ENCODE measurements at places on chromosomes 6 and 20.

GRCh38 chr6:142676647-142677192 lies 268.3 kb downstream of the HIVEP2 start:
- DNase-seq = no peak

- DNase-seq = no peak
Measured at GRCh38 chr6:12149944-12150510, 137.9 kb downstream of the HIVEP1 start.

- no peak for DNase-seq
Measured at GRCh38 chr6:14068133-14068532, 49.4 kb upstream of the CD83 start.

DNA sequence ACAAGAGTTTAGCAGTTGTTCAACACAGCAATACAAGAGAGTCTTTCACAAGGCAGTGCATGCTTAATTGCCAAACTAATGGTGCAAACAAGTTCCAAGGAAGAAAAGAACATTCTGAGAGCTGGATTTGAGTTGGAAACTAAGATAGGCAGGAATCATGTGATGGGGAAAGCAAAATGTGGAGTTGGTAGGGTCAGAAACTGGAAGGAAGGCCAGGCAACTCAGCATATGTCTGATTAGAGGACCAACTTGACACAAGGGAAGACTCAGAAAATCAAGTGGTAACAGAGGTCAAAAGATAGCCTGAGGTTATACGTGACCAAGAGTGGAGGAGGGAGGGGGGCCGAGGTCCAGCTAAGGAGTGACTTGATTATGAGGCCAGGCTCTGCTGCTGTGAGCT lies 117.3 kb downstream of the SMLR1 start:
- no peak for DNase-seq

- DNase-seq = no peak
Measured at GRCh38 chr6:22036275-22036674, 260.6 kb downstream of the PRL start.

DNA sequence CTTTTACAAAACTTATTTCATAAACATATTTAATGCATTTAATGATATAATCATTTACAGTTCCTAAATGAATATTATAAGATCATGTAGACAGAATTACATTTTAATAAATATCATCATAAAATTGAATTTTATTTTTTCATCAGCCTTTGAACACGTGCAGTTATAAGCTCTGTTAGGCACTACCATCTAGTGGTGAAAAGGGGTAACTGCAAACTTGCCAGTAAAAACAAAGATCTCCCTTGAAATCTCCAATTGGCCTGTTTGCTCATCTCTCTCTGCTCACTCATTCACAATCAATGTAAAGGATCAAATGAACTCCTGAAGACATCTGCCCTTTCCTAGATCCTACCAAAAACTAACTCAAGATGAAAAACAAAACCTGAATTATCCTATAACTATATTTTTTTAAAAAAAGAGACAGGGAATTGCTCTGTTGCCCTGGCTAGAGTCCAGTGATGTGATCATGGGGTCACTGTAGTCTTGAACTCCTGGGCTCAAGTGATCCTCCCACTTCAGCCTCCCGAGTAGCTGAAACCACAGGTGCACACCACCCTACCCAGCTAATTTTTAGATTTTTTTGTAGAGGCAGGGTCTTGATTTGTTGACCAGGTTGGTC lies 31.7 kb downstream of the SAMHD1 start:
- no peak for DNase-seq

- no peak for DNase-seq
Measured at GRCh38 chr20:61271312-61272231, 19.5 kb downstream of the CDH4 start.

- no peak for DNase-seq
Measured at GRCh38 chr20:50472693-50473664, 37.2 kb upstream of the PTPN1 start.

- DNase-seq = no peak
Measured at GRCh38 chr6:34157236-34157830, 11.4 kb upstream of the GRM4 start.

- DNase-seq = no peak
Measured at GRCh38 chr20:43836790-43837189, 77.9 kb upstream of the TOX2 start.

DNA sequence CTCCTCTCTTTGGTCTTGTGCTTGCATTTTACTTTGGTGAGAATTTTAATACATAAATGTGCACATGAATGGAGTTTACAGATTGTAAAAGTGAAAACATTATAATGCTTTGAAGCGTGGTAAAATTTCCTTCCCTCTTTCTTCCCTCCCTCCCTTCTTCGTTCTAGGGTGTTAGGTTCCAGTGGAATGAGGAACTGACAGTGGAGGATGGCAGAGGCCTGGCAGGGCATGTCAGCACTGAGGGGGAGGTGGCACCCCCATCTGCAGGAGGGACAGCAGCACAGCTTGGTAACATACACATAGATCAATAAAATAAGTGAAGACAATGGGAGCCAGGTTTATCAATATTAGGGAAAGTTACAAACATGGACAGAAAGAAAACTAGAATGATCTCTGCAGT lies 47.5 kb downstream of the RNASET2 start:
- DNase-seq = no peak

DNA sequence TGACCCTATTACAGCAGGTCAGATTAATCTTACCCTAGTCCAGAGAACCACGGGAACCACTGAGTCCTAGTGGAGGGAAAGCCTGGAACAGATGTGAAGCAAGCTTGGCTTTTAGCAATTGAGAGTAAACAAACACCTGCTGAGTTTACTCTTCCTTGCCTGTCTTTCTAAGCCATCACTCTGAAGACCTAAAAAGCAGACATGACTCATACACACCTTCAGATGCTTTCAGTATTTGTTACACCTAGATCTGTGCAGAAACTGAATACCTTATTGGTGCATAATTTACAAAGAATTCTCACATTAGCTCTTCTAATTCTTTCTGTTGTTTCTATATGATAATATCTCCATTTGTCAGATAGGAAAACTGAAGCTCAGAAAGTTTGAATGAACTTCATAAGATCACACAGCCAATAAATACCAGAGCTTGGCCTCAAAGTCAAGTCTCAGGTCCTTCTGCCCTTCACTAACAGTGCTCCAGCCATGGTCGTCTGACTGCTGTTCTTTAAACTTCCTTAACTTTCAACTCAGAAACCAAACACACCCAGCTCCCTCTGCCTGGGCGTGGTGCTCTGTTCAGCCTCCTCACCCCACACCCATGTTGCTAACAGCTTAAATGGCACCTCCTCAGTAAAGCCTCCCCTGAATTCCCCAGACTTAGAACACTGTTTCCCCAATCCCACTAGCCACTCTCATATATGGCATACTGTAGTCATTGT lies 8.6 kb upstream of the GABBR1 start:
- no peak for DNase-seq

- DNase-seq = no peak
Measured at GRCh38 chr6:148530394-148530953, 187.8 kb downstream of the SASH1 start.

- DNase-seq = no peak
Measured at GRCh38 chr20:39646874-39647413, 684.8 kb downstream of the DHX35 start.

GRCh38 chr6:32166411-32167061 lies 2.1 kb downstream of the EGFL8 start:
- no peak for DNase-seq

DNA sequence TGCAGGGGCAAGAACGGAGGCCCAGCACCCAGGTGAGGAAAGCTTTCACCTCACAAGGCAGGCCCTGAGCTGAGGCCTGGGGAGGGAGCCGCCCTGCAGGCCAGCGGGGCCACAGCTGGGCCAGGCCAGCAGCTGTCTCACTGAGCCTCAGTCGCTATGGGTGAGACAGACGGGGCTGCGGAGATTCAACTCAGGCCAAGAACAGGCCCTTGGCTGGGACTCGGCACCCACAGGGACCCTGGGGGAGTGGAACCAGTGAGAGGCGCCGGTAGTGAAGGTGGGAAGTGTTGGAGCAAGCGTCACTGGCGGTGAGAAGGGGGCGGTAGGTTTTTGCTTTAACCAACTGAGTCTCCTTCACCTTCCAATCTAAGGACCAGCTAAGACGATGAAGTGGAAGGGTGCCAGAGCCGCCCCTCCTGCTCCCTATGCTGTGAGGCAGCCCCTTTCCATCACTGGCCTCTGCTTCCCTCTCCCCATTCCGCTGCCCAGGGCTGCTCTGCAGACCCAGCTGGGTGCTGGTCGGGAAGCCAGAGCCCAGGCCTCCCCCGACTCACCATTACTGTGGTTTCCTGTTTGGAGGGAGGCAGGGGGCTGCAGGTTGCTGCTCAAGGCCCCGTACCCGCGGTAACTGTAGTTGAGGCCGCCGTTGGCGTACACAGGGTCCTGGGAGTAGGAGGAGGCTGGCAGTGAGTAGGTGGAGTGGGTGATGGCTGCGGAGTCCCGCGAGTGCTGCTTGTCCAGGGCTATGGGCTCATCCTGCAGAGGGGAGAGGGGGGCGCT lies 93.7 kb downstream of the ASXL1 start:
- no peak for DNase-seq

GRCh38 chr20:23222531-23223200 lies 127.9 kb upstream of the NXT1 start:
- DNase-seq = no peak

GRCh38 chr20:37228082-37228481 lies 33.5 kb downstream of the GHRH start:
- no peak for DNase-seq

DNA sequence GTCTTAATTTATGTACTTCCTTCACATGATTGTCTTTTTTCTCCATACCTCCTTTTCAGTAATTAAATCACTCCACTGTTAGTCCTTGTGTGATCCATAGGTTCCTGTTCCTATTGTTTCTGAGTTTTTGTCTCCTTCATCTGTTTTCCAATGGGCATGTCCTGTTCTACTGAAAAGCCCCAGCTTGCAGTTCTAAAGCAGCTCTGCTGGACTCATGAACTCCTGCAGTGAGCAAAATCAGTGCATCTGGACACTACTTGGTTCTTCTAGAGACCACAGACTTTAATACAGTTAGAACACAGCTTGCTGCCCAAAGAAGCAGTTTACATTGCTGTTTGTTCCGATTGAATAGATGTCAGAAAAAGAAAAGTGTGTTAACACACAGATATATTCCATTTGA lies 593.3 kb upstream of the HS3ST5 start:
- DNase-seq = no peak

GRCh38 chr6:45469663-45470062 lies 91.9 kb upstream of the SUPT3H start:
- no peak for DNase-seq

GRCh38 chr20:46020555-46020954 lies 8.5 kb upstream of the SLC12A5 start:
- DNase-seq = no peak

DNA sequence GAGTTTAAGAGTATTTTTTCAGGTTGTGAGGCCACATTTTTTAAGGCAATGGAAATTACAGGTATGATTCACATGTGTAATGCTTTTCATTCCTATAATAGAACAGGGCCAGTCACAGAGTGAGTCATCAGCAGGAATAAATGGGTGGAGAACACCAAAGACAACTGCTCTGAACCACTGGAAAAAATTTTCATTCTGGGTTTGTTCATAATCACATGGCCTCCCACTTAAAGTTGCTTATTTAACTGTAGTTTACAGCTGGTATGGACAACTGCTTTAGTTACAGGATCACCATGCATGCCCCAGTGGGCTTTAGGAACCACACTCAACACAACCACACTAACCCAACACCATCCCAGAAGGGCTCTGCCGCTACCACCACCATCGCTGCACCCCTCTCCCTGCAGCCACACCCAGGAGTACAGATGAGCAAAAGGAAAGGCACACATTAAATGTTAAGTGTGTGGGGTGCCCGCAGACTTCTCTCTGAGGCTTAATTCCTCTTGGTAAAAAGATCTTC lies 107.0 kb upstream of the DST start:
- no peak for DNase-seq

GRCh38 chr20:61620174-61620573 lies 368.1 kb downstream of the CDH4 start:
- DNase-seq = no peak

GRCh38 chr20:6708010-6708409 lies 59.5 kb upstream of the BMP2 start:
- no peak for DNase-seq

- DNase-seq = no peak
Measured at GRCh38 chr20:62252342-62252966, 14.1 kb downstream of the OSBPL2 start.

DNA sequence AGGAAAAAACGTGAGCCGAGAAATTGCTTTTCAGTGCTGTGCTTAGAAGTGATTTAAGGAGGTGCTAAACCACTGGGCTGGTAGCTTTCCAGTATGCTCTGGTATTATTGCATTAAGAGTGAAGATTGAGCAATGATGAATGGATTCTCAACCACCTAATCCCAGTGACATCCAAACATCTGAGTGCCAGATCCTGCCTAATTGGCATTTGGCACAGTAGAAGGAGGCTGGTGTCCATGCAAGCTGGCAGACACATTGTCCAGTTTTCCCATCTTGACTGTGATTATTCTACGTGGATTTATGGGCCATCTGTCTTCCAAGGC lies 398.0 kb upstream of the PLCB4 start:
- DNase-seq = no peak

GRCh38 chr6:19988555-19988954 lies 151.4 kb downstream of the ID4 start:
- DNase-seq = no peak

GRCh38 chr6:148682990-148683389 lies 63.8 kb upstream of the UST start:
- no peak for DNase-seq

DNA sequence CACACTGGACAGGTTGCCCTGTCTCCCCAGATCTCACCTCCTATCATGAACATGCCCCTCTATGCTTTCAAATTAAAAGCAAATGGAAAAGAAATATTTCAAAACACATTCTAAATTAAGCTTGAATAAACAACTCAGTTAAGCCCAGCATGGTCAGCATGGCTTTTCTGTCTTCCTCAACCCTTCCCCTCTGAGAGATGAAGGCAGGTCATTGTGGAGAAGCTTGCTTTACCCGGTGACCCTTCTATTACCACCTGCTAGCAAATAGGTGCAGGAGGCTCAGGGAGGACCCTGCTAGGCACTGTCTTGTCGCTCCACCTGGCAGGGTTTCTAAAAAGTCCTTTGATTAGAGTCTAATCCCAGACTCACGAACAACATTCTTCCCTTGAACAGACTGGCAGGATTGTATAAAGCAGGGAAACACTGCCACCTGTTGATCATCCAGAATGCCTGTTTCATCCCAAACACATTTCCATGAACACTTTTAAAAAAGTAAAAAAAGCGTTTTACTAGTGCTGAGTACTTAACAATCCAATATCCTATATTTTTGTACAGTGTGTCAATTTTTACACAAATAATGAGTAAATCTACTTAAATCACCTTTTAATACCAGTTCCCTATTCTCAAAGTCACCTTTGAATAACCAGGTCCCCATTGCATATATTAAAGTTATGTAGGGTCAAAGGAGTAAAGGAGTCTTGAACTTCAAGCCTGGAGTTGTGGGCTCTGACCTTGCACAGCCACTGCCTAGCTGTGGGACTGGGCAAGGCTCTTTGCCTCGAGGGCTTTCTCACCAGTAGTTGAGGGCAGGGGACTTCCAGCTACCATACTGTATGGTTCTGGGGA lies 75.5 kb downstream of the GPR6 start:
- DNase-seq = no peak

GRCh38 chr6:5583528-5583927 lies 322.2 kb downstream of the FARS2 start:
- no peak for DNase-seq

Measured in activated CD4-positive, alpha-beta T cell treated with anti-CD3 and anti-CD28 coated beads for 1 hour (primary cell).